Stimulated activated CD4-positive, alpha-beta T cell treated with anti-CD3 and anti-CD28 coated beads, Interleukin-15, amount 100 ng/mL, for 48 hours (primary cell): ENCODE measurements at places on chromosomes 1 and 21.

- DNase-seq, result no peak
Measured at GRCh38 chr1:229689273-229689672, 63.2 kb downstream of the URB2 start.

DNA sequence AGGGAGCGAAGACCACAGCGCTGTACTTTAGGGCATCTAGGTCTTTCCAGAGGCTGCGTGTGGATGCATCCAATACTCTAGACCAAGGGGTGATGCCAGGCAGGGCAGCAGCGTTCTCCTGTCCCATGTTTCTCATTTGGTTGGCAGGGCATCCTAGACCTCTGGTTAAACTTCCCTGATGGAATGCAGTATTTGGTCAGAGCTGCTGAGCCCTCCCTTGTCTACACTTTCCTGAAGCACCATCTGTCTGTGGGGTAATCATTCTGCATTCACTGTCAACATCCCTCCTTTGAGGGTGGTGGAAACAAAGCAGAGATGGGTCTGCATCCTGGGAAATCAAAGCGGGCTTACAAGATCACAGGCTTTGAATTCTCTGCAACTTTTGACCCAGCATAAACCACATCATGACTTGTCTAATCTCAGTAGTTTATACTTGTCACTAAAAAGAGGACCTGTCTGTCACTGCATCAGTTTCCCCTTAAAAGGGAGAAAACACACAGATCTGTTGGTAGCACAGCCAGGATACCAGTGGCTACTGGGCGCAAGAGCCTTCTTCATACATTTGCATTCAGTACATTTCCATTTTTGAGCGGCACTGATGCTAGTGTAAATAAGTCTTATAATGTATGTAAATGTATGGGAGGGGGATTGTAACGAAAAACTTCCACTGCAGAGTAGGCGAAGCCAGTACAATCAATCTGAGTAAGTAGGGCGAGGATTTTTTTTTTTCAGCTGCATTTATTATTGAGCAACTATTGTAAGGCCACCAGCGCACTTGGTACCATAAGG is 106.3 kb downstream of the GALNT2 start:
- no peak for DNase-seq

DNA sequence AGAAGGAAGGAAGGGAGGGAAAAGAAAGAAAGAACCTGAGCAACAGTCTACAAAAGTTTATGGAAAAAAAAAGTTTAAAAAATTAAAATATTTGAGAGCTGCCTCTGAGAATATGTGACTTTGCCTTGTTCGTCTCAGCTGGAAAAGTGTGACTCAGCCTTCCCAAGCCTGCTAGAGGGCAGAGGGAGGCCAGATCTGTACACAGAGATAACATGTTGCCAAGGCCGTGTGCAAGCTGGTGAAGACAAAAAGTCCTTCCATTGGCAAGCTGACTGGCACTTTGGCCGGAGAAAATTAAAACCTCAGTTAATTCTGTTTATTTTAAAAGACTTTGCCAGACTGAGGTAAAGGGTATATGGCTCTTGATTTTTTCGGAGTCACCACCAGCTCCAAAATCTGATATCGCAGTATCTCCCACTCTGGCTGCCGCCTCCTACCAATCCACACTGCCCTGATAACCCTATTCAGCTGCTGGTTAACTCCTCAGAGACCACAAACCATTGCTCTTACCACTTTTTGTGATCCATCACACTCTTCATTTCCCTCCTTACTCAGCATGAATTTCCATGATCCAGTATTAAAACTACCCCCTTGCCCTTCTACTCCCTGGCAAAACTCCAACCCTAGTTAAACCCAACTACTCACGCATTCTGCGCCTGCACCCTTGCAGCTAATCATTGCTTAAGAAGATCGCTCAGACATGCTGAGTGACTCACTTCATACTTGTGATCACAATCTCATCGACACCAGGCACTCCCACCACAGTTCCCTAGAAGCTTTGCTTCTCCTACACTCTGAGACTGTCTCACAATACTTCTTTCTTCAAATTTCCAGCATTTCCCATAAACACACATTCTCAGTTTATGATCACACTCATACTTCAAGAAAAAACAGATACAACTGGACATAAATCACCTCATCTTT is 5.7 kb upstream of the PPP1R15B start:
- no peak for DNase-seq

GRCh38 chr1:1307261-1307922 is 338 bp downstream of the ACAP3 start:
- DNase-seq, result no peak

DNA sequence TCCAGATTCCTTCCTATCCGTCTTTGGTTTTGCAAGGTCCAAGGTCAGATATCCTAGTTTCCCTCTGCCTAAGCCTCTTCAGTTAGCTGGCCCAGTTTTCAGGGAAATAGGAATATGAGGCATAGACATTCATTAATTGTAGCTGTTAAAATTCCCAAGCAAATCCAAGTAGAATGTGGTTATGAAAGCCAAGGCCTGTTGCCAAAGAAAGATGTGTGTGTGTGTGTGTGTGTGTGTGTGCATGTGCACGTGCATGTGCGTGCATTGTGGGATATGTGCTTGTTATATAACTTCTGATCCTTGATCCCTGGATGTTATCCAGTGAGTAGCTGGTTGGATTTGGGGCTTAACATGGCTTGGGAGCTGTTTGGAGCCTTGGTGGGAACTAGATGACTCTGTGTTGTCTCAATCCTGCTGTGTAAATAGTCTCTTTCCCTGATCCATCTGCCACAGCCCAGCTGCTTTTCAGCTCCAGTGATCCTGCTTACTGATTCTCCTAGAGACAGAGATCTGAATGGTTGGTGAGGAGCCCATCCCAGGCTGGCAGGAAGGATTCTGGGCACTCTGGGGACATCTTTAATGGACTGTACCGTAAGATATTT is 70.6 kb upstream of the GCLM start:
- DNase-seq, result no peak

DNA sequence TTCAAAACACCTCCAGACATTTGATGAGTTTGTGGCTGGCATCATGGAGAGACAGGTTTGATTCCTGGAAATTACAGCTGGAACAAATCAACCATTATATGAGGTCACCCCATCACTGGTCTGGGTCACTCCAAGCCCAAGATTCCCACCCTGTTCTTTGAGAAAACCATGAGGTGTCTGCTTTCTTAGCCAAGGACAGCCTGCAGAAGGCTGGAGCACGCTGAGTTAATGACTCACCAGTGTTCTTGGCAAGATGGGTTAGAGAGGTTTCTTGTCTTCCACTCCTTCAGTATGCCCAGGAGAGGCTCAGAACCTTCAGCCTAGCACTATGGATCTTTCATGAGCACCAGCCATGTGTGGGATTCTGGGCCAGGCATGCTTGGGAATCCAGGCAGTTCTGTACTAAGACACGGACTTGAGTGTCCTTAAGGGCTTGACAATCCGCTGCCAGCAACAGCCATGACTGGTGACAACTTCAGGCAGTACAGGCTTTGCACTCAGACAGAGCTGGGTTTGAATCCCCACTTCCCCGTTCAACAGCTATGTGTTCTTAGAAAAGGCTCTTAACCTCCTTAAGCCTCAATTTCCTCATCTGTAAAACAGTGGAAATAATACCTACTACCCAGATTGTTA is 43.9 kb downstream of the GRHL3 start:
- DNase-seq, result no peak

DNA sequence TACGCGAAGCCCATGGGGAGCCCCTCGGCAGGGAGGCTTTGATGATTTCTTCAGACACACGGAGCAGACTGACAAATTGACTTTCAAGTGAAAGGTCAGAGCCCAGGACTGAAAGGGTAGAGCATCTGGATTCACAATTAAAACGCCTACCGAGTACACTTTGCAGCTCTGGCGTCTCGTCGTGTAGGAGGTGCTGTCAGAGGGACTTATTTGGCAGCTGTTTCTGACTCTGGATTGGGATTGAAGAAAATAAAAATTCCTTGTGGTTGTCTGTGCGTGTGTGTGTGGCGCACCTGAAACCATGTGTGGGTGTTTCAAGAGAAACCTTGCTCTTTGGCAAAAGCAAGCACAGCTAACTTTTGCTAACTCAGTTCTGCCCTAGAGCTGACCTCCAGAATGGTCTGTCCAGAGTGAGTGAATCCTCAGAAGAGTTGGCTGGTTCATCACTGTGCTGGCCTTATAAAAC is 348.7 kb downstream of the HLX start:
- DNase-seq, result no peak

GRCh38 chr1:154796303-154796892 is 73.7 kb downstream of the KCNN3 start:
- DNase-seq, result no peak

DNA sequence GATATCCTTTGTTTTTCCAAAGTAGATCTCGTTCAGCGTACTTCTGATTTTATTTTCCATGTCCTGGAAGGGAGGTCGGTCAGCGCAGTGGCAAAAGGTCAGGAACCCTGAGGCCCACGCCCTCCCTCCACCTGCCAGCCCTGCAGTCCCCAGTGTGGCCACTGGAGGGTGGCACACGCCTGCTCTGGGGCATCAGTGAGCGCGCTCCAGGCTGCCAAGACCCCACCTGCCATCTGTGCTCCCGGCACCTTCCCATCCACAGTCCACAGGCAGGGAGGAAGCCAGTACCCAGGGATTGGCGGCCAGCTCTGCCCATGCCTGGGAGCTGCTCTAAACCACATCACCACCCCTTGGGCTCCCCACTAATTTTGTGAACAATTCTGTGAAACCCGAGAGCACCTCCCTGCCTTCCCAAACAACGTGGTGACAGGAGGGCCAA is 32.3 kb downstream of the SLC66A1 start:
- peak; percentile 27 for DNase-seq

GRCh38 chr1:195738966-195739650 is 869.1 kb downstream of the KCNT2 start:
- no peak for DNase-seq
